Stimulated activated CD8-positive, alpha-beta memory T cell treated with anti-CD3 and anti-CD28 coated beads, Interleukin-2, amount 100 ng/mL, for 1 hour (primary cell): ENCODE measurements at places on chromosomes 6 and 20.

DNA sequence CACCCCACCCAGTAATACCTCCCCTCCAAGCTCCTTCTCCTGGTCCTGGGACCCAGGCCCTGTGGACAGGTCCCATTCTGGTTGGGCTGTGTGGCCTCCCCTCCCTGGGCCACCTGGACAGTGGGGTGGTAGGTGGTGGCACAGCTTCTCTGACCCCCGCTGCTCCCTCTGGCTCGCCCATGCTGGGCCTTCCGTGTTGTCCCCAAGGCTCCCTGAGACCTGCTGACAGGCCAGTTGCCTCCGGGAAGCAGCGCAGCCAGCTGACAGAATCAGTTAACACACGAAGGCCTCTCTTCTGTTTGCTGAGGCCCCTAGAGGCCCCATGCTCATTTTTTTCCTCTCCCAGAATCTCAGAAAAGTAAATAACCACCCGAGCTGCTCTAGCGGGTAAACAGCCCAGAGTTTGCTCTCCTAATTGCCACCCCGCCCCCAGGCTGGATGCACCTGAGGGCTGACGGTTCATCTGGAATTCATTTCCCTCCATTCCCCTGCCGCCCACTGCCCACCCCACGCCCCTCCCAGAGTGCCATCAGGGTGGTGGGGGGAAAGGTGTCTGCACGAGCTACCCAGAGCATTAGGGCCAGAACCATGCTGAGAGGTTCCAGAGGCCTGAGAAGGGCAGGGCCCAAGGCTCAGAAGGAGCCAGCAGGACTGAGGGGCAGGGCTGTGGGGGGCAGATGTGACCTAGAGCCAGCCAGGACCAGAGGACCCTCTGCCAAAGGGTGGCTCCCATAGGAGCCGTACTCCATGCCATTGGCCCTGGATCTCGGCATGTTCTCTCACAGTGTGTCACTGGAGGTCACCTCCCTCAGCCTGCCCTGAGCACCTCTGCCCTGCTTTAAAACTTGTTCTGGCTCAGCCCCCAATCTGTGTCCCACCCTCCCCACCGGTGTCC is 157.5 kb downstream of the GRM4 start:
- DNase-seq: no peak

DNA sequence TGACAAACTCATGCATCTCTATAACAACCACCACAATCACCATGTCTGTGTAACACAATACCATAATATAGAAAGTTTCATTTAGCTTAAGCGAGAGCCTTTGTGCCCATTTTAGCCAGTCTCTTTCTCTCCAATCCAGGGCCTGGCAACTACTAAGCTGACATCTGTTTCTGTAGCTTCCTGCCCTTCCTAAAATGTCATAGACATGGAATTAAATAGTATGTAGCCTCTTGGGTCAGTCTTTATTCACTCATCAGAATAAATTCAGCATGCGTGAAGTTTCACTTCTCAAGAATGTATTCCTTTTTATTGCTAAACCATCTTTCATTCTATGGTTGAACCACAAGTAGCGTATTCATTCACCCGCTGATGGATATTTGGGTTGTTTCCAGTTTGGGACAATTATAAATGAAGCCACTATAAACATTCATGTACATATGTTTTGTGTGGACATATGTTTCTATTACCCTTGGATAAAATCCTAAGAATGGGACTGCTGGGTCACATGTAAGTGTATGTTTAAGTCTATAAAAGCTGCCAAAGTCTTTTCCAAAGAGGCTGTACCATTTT is 1.7 kb upstream of the TREM2 start:
- DNase-seq: no peak

GRCh38 chr6:3884007-3884745 is 35.0 kb downstream of the FAM50B start:
- no peak for DNase-seq

GRCh38 chr6:156988276-156989158 is 211.3 kb downstream of the ARID1B start:
- DNase-seq: no peak

DNA sequence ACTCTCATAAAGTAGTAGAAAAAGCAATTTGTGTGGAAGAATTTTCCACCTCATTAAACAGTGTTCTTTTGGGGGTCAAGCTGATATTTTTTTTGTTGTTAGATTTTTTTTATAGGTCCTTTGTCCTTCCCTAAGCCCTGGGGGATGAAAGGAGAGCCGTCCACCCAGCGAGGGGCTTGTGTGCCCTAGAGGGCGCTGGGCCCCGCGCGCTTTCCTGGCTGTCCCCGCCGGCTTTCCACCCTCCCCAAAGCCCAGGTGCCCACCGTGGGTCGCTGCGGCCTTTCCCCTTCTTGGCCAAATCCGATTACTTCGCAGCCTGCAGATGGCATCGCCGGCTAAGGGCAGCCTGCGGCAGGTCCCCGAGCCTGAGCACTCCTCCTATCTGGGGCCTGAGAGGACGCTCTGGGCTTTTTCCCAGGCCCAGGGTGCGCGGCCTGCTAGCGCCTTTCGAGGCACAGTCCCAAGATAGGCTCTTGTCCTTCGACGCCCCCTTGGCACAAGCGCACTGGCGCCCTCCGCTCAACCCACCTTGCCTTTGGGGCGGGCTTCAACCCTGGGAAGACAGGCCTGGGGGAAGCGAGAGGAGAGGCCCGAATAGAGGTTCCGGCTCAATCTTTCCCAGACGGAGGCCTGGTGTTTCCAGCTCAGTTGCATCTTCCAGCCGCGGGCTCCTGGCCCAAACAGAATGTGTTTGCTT is 33.6 kb downstream of the TFAP2A start:
- DNase-seq: no peak

DNA sequence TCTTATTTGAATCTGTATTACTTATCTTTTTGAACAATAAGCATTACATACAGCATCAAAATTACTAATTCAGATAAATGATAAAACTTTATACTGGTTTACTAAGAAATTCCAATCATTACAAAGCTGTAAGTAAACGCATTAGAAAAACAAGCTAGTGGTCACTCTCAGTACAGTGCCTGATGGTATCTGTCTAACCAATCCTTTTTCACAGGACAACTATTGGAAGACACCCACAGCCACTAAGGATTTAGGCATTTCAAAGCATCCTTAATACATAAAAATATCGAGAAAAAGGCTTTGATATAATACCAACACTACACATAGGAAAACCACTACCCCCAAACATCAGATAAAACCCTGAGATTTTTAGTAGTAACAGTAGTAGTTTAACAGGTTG is 2.6 kb downstream of the CD164 start:
- DNase-seq: no peak
